Activated T-cell treated with anti-CD3 and anti-CD28 coated beads, Interleukin-2, amount 50 U/mL, for 1 hour (primary cell): ENCODE measurements at places on chromosomes 16 and 17.
A peak's percentile ranks its signal among the peaks of the same experiment; 100 is the strongest.

- no peak for DNase-seq
Measured at GRCh38 chr17:67211742-67212141, 33.3 kb downstream of the HELZ start.

DNA sequence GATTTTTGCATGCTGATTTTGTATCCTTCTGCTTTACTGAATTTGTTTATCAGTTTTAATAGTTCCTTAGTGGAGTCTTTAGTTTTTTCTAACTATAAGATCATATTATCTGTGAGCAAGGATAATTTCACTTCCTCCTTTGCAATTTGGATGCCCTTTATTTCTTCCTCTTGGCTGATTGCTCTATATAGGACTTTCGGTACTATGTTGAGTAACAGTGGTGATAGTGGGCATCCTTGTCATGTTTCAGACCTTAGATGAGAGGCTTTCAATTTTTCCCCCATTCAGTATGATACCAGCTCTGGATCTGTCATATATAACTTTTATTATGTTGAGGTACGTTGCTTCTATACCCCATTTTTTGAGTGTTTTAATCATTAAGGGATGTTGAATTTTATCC, 224.5 kb upstream of the CNTNAP4 start:
- no peak for DNase-seq

DNA sequence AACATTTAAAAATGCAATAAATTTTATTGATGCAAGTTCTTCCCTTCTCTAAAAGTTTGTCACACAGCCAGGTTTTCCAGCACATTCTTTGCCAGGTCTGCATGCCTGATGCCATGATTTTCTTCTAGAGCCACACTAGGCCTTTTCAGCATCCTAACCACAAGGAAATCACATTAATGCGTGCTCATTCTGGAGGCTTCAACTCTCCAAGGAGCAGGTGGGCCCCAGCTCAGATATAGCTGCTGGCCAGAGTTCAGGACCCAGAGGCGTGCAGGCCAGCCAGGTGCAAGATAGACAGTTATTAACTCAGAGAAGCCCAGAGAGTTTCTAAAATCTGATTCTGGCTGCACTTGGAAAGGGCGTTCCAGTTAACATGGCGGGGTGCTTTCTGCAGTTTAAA, 124.5 kb upstream of the MAF start:
- no peak for DNase-seq

DNA sequence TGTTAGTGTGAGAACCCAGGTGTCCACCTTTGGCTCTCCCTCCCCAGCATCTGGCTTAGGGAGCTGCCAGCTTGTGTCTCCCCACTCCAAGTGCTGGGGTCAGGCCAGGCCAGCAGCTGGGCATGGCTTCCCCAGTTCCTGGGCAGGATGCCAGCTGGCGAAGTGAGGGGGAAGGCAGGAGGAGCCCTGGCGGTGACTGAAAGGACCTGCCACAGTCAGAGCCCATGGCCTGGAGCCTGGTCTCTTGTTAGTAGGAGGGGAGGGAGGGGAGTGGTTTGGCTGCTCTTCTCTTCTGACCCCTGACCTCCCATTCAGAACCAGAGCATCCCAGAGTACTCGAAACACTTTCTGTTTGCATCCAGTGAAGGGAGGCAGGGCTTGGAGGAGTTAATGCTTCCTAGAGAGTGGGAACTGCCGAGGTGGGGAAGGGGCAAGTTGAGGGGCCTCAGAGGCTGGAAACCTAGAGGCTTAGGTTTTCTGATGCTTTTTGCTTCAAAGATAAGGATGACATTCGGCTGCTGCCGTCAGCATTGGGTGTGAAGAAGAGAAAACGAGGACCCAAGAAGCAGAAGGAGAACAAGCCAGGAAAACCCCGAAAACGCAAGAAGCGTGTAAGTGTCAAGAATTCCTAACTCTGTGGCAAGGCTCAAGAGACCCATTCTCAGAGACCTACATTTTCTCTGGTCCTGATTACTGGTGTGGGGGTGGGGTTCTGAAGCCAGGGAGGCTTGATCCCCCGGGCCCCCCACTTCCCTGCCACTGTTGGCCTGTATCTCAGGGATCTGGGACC, 772 bp downstream of the CHD3 start:
- peak; percentile 40 for DNase-seq

- no peak for DNase-seq
Measured at GRCh38 chr16:54466233-54466632, 179.6 kb upstream of the IRX3 start.

GRCh38 chr16:17602678-17603077, 131.9 kb upstream of the XYLT1 start:
- no peak for DNase-seq

- no peak for DNase-seq
Measured at GRCh38 chr17:71453876-71454422, 666.9 kb upstream of the SOX9 start.

GRCh38 chr17:17535957-17536356, 39.8 kb upstream of the RASD1 start:
- DNase-seq, result no peak
